NCI-H460 (cell line): ENCODE measurements at places on chromosomes 5 and 9. TPM values are rescaled to one million over a fixed set of nuclear protein-coding genes. Genes with fewer than 3 reads are reported as not detected.
A peak's percentile ranks its signal among the peaks of the same experiment; 100 is the strongest.

- DNase-seq: peak; percentile 11
Observed at GRCh38 chr5:57004800-57005199, 52.9 kb upstream of the MIER3 start.

DNA sequence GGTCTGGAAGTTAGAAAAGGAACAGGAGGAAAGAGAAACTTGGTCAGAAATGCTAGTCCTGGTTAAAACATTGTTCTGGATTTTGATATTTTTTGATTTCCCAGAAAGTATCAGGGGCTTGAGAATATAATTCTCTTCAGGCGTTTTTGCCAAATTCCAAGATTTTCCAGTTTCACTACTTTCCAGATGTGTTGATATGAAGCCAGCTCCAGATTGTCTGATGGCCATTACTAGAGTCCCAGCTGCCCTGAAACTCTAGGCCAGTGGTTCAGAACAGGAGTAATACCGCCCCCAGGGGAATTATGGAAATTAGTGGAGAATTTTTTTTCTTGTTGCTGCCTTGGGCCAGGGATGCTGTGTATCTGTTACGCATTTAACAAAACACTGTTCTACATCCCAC, 88.6 kb downstream of the KCNN2 start:
- DNase-seq: no peak

DNA sequence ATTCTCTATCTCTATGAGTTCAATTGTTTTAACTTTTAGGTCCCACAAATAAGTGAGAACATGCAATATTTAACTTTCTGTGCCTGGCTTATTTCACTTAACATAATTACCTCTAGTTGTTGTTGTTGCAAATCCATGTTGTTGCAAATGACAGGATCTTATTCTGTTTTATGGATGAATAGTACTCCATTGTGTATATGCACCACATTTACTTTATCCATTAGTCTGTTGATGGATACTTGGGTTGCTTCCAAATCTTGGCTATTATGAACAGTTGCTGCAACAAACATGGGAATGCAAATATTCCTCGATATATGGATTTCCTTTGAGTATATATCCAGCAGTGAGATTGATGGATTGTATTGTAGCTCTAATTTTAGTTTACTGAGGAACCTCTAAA, 36.3 kb downstream of the MEGF9 start:
- DNase-seq: no peak

GRCh38 chr5:173278172-173278571, 43.2 kb upstream of the NKX2-5 start:
- no peak for DNase-seq

GRCh38 chr5:59745415-59745863, 148.1 kb downstream of the PDE4D start:
- peak; percentile 60 for DNase-seq

DNA sequence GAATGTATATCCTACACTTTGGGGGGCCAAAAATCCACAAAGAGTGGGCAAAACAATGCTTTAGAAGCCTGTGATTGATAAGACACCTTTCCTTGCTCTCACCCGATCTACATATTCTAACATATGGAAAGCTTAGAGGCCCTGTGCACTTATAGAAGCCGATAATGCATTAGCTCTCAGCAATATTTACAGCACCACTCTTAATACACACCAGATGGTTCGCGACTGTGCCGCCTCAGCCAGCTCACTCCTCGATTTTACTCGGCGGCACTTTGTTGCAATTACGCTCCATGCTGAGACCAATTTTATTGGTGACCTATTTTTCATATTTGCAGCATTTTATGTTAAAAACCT, 18.8 kb downstream of the NR2F1 start:
- no peak for DNase-seq

DNA sequence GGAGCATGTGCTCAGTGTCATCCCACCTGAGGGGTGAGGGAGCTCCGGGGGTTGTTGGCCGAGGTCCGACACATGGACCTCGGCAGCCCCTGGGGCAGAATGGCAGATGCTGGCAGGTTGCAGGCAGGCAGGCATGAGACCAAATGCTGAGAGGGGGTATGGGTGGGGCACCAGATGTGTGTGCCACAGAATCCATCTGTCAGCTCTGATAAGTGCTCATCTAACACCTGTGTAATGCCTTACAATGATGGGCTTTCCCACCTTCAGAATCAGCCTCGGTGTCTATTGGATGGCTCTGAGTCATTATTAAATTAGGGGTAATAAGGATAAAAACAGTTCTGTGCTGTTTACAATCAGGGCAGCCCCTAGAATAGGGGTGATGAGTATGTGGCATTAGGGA, 73.1 kb upstream of the SAP30L start:
- DNase-seq: no peak

DNA sequence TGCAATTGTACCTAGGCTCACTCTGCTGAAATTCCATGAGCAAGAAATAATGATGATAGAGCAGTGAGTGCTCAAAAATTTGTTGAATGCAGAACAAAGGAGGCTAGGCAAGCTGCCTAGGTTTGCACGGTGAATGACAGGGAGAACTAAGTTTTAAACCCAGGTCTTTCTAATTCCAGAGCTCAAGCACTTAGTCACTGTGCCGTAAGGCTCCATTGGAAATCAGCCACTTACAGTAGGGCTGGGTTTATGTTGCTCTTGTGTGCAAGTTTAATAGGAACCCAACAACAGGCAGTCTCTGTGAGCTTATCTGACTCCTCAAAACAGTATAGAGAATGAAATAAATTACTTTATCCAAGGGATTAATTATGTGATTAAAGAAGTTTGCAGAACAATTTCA, 147.0 kb downstream of the CSNK1G3 start:
- DNase-seq: no peak

- DNase-seq: no peak
Observed at GRCh38 chr5:15943487-15943886, 236.1 kb downstream of the MARCHF11 start.

- no peak for DNase-seq
Observed at GRCh38 chr5:74556006-74556405, 84.5 kb downstream of the ENC1 start.

DNA sequence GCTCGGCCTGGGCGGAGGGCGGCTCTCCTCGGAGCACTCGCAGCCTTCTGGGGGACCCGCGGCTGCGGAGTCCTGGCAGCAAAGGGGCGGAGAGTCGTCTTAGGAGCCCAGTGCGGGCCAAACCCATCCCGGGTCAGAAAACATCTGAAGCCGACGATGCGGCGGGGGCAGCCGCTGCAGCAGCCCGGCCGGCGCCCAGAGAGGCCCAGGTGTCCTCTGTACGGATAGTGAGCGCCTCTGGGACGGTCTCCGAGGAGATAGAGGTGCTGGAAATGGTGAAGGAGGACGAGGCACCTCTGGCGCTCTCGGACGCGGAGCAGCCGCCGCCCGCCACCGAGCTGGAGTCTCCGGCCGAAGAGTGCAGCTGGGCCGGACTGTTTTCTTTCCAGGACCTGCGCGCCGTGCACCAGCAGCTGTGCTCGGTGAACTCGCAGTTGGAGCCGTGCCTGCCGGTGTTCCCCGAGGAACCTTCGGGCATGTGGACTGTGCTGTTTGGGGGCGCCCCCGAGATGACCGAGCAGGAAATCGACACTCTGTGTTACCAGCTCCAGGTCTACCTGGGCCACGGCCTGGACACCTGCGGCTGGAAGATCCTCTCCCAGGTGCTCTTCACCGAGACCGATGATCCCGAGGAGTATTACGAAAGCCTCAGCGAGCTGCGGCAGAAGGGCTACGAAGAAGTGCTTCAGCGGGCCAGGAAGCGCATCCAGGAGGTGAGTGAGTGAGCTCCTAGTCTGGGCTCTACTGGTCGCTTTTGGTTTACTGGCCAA, 1.2 kb downstream of the JMY start:
- DNase-seq: peak; percentile 4

GRCh38 chr5:58041884-58042283, 418.0 kb downstream of the PLK2 start:
- DNase-seq: no peak

GRCh38 chr9:99015448-99015847, 71.7 kb downstream of the COL15A1 start:
- no peak for DNase-seq

- no peak for DNase-seq
Observed at GRCh38 chr5:142674531-142675469, 11.1 kb downstream of the FGF1 start.

- no peak for DNase-seq
Observed at GRCh38 chr9:27124151-27124550, 15.1 kb downstream of the TEK start.

- DNase-seq: no peak
Observed at GRCh38 chr5:40220260-40220659, 459.5 kb upstream of the PTGER4 start.

GRCh38 chr5:173454736-173455598, 126.8 kb upstream of the STC2 start:
- peak; percentile 96 for DNase-seq

RALGDS gene
- 19.2 and 21.2 TPM in 2 replicates for total RNA-seq

SURF1 gene
- total RNA-seq: 17.3 and 23.8 TPM in 2 replicates

NR6A1 gene
- 0.89 and 0.98 TPM in 2 replicates for total RNA-seq

IL5 gene
- total RNA-seq: not detected in 2 replicates

YTHDC2 gene
- 12.0 and 16.5 TPM in 2 replicates for total RNA-seq

FOXE1 gene
- 0.05 and 0.26 TPM in 2 replicates for total RNA-seq

TERT gene
- total RNA-seq: 1.5 and 2.1 TPM in 2 replicates

ZFP2 gene
- total RNA-seq: 0.26 and 0.35 TPM in 2 replicates

PCDHGA11 gene
- total RNA-seq: 0.52 and 0.87 TPM in 2 replicates

TOR4A gene
- 30.5 and 32.0 TPM in 2 replicates for total RNA-seq

TNFSF15 gene
- total RNA-seq: not detected in 2 replicates
